ENCODE measurements at places on chromosomes 13 and 19. TPM values are rescaled to one million over a fixed set of nuclear protein-coding genes. Genes with fewer than 3 reads are reported as not detected.

Gene CCDC70
- not detected for total RNA-seq

GRCh38 chr19:47407417-47407774 lies 11.9 kb downstream of the MEIS3 start:
- DNase-seq = no peak

GRCh38 chr13:22812793-22813192 lies 368.0 kb upstream of the SGCG start:
- peak; percentile 17 for DNase-seq

DNA sequence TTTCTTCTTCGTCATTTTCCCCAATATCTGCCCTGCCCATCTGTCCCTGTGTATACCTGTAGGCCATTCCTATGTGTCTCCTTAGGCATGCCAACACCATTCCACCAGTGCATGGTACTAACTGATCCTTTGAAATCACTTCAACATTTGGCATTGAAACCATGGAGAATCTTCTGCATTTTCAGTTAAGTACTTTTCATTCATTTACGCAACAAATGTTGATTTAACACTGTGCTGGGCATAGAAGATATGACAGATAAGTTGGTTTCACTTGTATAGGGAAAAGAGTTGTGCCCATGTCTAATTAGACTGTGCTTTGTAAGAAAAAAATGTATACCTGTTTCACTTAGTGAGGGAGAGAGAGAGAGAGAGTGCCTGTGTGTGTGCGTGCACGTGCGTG lies 77.9 kb upstream of the FLT1 start:
- no peak for DNase-seq

DNA sequence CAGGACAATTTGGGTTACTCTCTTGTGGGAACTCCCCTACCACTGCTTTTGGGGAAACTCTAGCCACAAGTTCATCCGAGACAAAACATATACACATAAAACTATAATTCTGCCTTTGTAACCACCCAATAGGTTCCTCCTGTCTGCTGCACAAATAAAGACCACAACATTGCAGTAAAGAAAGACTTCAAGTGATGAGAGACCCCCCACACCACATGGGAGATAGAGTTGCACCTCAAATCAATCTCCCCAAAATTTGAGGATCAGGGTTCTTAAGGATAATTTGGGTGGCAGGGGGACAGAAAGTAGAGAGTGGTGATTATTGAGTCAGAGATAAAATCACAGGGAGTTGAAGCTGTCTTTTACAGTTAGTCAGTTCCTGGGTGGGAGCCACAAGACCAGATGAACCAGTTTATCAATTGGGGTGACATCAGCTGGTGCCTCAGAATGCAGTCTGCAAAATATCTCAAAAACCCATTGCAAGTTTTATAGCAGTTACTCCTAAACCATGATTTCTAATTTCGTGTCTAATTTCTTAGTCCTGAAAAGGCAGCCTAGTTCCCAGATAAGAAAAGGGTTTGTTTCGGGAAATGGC lies 1348.5 kb downstream of the PCDH9 start:
- DNase-seq = no peak

DNA sequence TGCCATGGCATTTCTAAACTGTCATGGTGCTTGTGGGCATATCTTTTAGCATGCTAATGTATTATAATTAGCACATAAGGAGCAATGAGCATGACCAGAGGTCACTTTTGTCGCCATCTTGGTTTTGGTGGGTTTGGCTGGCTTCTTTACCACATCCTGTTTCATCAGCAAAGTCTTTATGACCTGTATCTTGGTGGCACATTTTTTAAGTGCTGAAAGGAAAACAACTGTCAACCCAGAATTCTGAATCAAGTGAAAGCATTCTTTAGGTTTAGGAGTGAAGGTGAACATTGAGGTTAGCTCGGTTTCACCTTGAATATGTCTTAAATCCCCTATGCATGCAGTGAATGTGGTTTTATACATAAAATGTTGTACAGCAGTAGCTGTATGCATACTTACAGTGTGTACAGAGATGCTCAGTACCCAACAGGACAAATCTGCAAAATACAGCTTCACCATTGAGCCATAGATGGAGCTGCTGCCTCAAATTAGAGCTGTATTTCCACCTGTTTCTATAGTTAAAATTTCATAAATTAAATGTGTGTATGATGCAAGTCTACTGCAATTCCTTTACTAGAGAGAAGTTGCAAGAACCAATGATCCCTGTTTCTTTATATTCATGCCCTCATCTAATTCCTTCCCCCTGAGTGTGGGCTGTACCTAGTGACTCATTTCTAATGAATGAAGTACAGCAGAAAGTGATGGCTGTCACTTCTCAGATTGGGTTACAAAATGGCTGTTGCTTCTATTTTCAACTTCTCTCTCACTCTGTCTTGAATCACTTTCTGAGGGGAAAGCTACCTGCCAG lies 25.2 kb upstream of the IGSF23 start:
- DNase-seq = no peak

DNA sequence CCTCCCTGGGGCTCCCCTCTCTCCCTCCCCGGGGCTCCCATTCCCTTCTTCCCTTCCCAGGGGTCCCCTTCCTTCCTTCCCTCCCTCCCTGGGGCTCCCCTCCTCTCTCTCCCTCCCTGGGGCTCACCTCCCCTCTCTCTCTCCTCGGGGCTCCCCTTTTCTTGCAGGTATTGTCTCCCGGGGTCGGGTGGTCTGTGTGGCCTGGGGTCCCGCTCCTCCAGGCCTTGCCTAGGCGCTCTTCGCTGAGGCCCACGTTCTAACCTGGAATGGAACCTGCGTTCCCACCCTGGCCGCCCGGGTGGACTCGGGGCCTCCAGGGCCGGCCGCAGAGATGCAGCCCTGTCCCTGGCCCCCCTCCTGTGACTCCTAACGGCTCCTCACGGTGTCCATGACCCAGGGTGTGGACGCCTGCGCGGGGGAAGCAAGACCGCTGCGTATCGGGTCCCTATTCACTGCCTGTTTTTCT lies 940 bp upstream of the DCUN1D2 start:
- no peak for DNase-seq

Gene LYPD3
- total RNA-seq = not detected

Measured in thyroid gland (tissue), 4 donors.